ENCODE measurements at places on chromosomes 11 and 22.

DNA sequence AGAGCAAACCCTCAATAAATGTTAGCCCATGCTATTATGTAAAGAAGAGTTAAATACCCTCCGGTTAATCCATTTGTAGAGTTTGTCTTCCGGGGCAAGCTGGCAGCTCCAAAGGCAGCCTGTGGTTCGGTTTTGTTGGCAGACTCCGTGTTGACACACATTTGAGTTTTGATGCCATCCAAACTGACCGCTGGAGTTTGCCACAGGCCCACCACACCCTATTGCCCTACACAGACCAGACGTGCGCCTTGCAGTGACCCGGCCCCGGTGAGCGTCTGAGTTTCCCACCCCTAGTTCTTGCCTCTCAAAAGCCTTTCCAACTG is 25.1 kb downstream of the ELFN2 start:
- no peak for DNase-seq

DNA sequence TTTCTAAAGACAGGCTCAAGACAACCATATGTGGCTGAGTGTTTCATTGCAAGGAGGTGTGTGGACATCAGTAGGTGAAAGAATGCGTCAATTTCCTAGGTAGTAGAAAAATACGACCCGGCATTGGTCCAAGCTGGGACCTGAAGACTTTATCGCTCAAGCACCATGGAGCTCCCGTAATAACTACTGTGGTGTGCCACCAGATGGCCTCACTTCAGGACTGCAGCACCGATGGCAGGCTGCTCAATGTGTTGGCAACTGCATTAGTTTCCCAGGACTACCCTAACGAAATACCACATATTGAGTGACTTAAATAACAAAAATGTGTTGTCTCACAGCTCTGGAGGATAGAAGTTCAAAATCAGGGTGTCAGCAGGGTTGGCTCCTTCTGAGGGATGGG is 72.4 kb upstream of the FAT3 start:
- no peak for DNase-seq

GRCh38 chr11:82792822-82793569 is 59.3 kb upstream of the FAM181B start:
- DNase-seq, result no peak

- no peak for DNase-seq
These were observed 19.8 kb downstream of the CAT start for GRCh38 chr11:34458525-34458924.

DNA sequence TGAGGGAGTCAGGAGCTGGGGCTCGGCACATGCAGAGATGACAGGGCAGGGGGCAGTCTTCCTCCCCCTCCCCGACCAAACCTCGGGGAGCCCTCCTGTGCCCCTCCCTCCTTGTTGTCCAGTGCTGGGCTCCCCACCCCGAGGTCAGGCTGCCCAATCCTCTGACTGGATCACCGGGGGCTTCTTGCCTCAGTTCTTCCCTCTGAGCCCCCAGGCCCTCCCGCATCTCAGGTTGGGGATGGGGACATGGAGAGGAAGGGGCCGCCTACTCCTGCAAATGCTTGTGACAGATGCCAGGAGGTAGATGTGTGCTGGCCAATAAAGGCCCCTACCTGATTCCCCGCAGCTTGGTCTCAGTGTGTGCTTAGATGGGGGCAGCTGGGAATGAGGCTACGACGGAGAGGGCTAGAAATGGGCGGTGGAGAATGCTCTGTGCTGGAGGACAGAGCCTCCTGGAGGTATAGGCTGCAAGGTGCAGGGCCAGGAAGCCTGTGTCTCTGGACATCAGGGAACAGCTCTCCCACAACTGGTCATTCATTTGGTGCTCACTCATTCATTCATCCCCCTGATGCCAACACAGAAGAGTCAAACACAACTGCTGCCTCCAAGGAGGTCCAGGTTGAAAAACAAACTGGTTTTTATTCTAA is 8.4 kb downstream of the RHBDD3 start:
- DNase-seq, result no peak
